ENCODE measurements at places on chromosomes 11 and 22.

DNA sequence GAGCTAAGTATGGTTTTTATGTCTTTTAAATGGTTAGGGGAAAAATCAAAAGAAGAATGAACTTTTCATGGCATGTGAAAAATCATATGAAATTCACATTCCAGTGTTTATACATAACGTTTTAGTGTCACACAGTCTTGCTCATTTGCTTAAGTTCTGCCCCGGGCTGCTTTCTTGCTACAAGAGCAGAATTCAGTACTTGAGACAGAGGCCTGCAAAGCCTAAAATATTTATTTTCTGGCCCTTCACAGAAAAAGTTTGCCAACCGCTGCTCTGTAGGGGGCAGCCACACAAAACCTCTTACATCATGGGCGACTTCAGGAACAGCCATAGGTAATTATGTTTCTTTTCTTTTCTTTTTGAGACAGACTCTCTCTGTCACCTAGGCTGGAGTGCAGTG is 1.0 kb upstream of the ATG2A start:
- no peak for DNase-seq

DNA sequence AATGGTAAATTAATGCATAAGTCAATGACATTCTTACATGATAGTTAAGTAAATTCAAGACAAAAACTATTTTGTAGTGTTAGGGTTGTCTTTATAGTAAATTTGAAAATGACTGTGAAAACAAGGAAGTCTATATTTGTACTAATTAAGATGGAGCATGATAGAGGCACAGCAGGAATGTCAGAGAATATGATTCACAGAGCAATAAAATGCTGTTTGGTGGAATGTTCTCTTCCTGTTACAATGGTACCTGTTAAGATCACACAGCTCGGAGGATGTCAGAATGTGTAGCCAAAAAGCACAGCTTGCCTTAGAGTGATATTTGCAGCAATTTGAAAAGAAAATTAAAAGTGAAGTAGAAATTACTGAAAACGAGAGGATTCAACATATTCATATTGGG is 2339.7 kb upstream of the RAG2 start:
- DNase-seq: no peak

GRCh38 chr11:57763568-57763967 is 2.0 kb downstream of the CTNND1 start:
- no peak for DNase-seq

DNA sequence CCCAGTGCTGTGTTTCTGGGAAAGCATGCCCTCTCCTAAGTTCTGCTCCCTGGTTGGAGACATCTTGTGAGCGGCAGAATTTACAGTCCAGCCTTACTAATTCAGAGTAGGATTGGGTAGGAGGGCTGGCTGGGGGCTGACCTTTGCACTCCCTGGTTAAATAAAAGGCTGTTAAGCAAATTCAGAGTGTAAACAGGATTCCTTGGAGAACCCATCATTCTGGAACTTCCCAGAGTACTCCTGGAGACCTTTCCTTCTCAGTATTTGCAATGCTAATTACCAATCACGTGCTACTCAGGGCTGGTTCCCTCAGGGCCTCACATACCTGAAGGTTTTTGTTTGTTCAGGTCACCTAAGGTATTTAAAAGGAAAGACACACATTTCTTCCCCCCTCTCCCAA is 340.2 kb downstream of the TBC1D22A start:
- no peak for DNase-seq

DNA sequence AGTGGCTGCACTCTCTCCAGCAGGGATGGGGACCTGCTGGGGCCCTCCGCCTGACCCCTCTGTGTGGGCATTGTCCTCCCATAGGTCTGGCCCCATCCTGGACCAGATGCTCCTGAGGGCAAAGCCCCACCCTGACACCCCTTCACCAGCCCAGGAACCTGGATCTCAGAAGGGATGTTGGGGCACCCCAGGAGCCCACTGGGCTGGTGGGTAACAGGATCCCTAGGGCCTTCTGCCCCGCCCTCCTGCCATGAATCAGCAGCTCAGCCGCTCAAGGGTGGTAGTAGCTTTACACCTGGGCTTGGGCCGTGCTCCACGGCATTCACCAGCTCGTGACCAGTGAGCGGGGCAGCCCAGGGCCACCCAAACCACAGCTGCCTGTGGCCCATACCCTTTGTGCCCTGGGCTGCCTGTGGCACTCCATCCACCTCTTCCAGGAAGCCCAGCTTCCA is 1.0 kb upstream of the MAPK12 start:
- no peak for DNase-seq

All from AG04449 (cell line).